ENCODE measurements at places on chromosomes 16 and 17. TPM values are rescaled to one million over a fixed set of nuclear protein-coding genes. Genes with fewer than 3 reads are reported as not detected.

The CCDC200 gene
- polyA plus RNA-seq, result not detected

The FBXW10B gene
- not detected for polyA plus RNA-seq

The ALOX12 gene
- 1.2 TPM for polyA plus RNA-seq

The CPNE7 gene
- not detected for polyA plus RNA-seq

The BEAN1 gene
- 0.81 TPM for polyA plus RNA-seq

The HSD17B1 gene
- 0.72 TPM for polyA plus RNA-seq

The ASIC2 gene
- polyA plus RNA-seq, result not detected

The HS3ST4 gene
- polyA plus RNA-seq, result not detected

The RNF135 gene
- 66.6 TPM for polyA plus RNA-seq

The MYADML2 gene
- not detected for polyA plus RNA-seq

DNA sequence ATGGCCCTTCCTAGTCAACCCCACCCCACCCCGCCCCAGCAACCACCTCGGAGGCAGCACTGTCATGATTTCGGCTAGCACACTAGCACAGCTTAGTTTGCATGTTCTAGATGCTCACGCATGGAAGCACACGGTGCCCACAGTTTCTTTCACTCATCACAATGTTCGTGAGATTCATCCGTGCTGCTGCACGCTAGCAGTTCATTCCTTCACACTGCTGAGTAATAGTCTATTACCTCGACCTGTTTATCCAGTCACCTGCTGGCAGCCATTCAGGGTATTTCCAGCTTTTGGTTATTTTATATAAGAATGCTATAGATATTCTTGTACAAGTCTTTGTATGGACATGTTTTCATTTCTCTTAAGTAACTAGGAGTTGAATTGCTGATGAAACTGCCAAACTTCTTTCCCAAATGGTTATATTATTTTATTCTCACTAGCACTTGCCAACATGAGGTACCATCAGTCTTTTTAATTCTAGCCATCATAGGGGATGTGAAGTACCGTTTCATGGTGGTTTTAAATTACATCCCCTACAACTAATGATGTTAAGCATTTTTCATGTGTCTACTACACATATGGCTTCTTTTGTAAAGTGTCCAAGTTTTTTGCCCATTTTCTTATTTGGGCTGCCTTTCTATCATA lies 75.7 kb downstream of the CYTH1 start:
- DNase-seq, result no peak

DNA sequence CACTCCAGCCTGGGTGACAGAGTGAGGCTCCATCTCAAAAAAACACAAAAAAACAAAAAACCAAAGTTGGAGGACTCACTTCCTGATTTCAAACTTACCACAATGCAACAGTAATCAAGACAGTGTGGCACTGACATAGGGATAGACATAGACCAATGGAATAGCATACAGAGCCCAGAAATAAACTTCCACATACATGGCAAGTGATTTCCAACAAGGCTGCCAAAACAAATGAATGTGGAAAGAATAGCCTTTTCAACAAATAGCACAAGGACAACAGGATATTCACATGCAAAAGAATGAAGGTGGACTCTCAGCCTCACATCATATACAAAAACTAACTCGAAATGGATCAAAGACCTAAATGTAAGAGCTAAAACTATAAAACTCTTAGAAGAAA lies 36.8 kb upstream of the RASD1 start:
- no peak for DNase-seq

- no peak for DNase-seq
These were observed at the start of gene SLFN14 for GRCh38 chr17:35560703-35561102. Gene SLFN14, minus strand, starts transcription at chr17:35560819. Its CDS starts 2,757 bp downstream, at chr17:35558062.

DNA sequence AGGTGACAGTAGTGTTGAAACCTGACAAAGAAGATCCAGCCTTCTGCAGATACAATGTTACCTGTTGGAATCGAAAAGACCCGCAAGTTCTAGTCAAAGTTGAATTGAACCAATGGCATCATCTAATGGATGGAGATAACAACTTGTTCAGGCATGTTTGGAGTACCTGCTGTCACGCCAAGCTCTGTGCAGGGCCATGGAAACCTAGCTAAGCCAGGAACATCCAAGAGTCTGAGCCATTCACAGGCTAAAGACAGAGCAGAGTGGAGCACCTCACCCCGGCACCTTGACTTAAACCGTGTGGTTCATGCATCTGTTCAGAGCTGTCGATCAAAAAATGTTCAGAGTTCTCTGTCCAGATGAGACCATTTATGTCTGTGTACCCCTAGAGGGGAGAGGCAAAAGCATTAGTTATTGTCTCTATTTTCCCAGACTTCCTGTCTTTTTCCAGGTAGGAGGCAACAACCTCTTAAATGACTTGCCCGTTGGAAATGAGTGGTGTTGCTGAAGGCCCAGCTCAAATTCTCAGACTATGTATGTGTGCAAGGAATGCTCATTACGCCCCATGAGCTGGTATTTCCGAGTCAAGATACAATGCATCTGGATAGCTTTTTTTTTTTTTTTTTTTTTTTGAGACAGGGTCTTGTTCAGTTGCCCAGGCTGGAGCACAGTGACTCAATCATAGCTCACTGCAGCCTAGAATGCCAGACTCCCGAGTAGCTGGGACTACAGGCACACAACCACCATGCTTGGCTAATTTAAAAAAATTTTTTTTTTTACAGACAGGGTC lies 44.9 kb upstream of the XYLT1 start:
- no peak for DNase-seq

GRCh38 chr17:64732336-64733006 lies 70.4 kb upstream of the SMURF2 start:
- no peak for DNase-seq

DNA sequence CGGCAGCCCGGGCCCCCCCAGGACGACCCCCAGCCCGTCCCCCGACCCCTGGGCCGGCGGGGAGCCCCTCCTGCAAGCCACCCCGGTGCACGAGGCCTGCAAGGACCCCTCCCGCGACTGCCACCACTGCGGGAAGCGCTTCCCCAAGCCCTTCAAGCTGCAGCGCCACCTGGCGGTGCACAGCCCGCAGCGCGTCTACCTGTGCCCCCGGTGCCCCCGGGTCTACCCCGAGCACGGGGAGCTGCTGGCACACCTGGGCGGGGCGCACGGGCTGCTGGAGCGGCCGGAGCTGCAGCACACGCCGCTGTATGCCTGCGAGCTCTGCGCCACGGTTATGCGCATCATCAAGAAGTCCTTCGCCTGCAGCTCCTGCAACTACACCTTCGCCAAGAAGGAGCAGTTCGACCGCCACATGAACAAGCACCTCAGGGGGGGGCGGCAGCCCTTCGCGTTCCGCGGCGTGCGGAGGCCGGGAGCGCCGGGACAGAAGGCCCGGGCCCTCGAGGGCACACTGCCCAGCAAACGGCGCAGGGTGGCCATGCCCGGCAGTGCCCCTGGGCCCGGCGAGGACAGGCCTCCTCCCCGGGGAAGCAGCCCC lies 15.6 kb upstream of the ZFPM1 start:
- DNase-seq, result peak; percentile 39

GRCh38 chr16:28496844-28497243 lies 2.4 kb downstream of the APOBR start:
- no peak for DNase-seq

DNA sequence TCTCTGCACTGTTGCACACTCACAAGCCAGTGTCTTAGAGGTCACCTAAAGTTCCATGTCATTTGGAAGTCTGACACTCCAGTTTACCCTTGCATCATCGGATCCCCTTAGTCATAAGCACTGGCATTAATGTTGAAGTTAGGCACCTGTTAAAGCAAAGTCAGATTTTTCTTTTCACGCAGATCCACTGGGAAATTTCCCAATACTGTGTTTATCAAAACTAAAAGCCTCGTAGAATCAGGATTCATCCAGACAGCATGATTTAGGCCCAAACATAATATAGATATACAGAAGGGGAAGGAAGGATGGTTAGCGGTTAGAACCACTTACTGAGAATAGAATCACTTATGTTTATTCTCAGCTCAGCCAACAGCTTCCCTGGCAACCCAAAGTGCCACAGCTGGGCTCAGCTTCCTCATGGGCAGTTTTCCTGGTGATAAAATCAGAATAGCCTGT lies 30.1 kb upstream of the HAPSTR1 start:
- peak; percentile 66 for DNase-seq

GRCh38 chr16:25563700-25564099 lies 128.1 kb upstream of the HS3ST4 start:
- DNase-seq, result no peak

- peak; percentile 17 for DNase-seq
These were observed 21.0 kb downstream of the SLC7A6OS start for GRCh38 chr16:68289621-68290329.

DNA sequence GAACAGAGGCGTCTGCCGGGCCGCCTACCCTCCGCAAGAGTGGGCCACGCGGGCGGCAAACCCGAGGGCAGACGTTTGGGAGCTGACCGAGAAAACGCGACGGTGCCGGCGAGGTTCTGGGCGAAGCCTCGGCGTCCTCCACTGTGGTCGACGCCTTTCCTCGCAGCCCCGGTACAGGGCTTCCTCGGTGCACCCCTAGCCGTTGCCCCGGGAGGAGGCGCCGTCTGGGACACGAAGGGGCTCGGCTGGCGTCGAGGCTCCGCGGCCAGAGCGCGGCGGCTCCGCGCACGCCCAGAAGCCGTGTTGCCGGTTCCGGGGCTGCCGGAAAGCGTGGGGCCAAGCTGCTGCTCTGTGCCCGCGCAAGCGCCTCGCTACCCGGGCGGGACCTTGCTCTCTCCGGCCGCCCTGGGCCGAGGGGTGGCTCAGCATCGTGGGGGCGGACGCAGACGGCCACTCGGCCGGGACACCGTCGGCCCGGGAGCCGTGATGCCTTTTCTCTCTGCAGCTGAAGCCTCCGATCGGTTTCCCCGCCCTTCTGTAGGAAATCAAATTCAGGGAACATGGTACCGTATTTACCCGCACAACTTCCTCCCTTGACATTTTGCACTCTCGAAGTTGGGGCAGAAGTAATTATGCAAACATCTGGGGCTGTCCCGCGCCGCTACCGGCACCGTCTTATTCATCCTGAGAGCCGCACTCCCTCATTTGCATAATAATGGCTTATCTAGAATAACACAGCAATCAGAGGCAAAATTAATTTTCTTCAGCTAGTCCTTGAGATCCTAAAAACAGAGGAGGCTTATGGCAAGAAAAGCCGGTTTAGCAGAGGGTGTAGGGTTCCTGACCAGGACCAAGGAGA lies 7.3 kb upstream of the CBX8 start:
- DNase-seq, result peak; percentile 86

DNA sequence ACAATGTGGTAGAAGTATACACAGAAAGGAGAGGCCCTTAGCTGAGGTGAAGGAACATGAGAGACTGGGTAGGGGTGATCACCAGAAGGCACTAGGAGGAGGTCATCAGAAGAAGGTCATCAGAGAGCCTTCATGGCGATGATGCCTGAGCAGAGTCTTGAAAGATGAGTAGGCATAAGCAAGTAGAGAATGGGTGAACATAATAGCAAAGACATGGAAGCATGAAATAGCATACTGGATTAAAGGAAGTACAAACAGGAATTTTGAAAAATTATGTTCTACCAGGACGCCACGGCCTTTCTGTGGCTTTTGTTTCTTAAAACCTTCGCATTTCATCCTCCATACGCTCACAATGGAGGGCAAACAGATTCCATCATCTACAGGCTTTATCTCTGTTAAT lies 2.9 kb downstream of the IKZF3 start:
- DNase-seq, result no peak

GRCh38 chr17:28788100-28788499 lies 44.3 kb downstream of the TRAF4 start:
- DNase-seq, result no peak

- DNase-seq, result no peak
These were observed 129.1 kb downstream of the STX8 start for GRCh38 chr17:9446528-9446927.

DNA sequence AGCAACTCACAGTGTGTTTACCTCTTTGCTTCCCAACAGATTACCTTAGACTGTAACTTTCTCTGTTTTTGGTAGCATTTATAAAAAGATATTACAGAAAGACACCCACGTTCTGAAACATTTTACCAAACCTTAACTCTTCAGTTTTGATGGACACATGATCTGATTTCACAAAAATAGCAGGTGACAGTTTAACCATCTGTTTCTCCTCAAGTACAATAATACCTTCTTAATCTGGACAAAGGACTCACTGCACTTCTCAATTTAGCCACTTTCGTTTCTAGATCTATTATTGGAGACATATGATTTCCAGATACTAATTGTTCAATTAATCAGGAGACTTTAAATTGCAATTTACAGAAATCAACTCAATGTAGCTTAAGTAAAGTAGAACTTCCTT lies 703.8 kb upstream of the KIF2B start:
- DNase-seq, result no peak

- no peak for DNase-seq
These were observed 29.1 kb upstream of the SHCBP1 start for GRCh38 chr16:46650254-46650623.

DNA sequence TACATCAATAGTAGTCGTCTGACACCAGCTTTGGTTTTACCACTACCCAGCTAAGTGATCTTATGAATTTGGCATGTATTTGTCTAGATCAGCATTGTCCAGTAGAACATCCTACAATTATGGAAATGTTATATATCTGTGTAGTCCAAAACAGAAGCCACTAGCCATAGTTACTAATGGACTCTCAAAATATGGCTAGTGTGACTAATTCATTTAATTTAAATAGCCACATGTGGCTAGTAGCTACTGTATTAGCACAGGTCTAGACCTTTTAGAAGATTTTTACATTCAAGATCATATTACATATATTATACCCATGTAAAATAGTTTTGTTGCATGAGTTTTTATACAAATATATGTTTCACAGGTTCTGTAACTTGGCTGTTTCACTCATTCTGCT lies 27.0 kb upstream of the NFAT5 start:
- no peak for DNase-seq

DNA sequence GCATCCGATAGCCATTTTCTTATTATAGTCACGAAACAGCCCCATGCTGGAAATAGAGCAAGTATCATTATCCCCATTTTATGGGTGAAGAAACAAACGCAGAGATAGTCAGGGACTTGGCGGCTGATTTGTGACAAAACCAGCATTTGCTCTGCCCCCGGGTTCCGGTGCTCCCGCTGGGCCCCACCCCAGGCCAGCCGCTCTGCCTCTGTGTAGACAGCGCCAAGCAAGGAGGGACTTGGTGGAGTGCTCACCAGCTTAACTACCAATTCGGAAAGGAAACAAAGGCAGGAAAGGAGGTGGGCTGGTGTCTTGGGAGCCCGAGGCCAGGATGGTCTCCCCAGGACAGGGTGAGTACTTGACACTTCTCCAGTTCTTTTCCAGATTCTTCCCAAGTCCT lies 10.0 kb downstream of the SRL start:
- DNase-seq, result no peak

GRCh38 chr16:75287708-75288107 lies 36.3 kb upstream of the BCAR1 start:
- no peak for DNase-seq

DNA sequence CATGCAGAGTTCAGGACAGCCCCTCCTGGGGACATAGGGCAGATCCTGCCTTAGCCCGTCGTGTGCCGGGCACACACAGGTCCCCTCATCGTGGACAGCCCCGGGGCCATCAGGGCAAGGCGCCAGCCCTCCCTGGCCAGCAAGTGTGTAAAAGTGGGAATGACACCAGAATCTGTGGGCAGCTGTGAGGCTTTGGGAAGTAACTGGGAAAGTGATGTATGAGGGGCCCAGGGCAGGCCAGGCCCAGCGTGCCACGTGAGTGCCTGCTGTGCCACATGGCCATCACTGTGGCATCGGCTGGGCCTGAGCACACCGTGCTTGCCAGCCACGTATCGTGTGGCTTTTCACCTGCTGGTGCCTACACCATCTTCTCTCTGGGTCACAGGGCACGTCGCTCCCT lies 26.6 kb downstream of the ACSF3 start:
- DNase-seq, result no peak

GRCh38 chr17:2948721-2949468 lies 114.5 kb downstream of the OR1D5 start:
- no peak for DNase-seq
